Fibroblast of skin of right biceps (primary cell): ENCODE measurements at places on chromosomes 12 and 14.
A peak's percentile ranks its signal among the peaks of the same experiment; 100 is the strongest.

DNA sequence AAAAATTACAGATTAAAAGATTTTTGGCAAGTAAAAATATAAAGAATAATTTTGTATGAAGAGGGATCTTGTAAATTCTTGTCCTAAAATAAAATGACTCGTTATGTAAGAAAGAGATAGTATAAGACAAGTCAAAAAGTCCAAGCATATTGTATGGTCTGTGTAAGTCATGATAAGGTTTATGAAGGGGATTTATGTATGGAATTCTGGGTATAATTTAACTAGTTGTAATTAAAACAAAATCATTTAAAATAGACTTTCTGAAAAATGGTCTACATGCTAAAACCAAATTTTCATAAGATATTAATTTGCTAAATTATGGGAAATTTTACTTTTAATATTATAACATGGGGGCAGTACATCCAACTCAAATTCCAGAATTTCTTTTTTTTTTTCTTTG is 17.6 kb upstream of the PEX5 start:
- DNase-seq, result no peak

GRCh38 chr14:92737206-92737605 is 11.2 kb downstream of the LGMN start:
- DNase-seq, result no peak

DNA sequence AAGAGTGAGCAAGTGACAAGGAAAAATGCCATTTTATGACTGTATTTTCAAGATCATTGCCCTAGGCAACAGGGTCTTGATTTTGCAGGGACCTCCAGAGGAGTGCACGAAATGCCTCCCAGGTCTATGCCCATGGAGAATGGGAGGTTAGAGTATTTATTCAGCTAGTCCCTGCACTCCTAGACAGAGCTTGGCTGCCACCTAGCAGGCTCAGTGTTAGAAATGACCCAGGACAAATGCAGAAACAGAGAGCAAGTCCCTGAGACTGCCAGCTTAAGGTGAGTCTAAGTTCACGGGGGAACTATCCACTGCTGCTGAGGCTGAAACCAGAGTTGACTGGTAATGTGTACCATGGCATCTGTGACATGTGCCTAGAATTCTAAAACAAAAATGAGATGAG is 506.4 kb downstream of the MED13L start:
- DNase-seq, result peak; percentile 10

- no peak for DNase-seq
Observed at GRCh38 chr12:32145096-32145495, 38.4 kb downstream of the BICD1 start.

GRCh38 chr12:79973801-79974200 is 38.9 kb upstream of the PPP1R12A start:
- DNase-seq, result no peak

DNA sequence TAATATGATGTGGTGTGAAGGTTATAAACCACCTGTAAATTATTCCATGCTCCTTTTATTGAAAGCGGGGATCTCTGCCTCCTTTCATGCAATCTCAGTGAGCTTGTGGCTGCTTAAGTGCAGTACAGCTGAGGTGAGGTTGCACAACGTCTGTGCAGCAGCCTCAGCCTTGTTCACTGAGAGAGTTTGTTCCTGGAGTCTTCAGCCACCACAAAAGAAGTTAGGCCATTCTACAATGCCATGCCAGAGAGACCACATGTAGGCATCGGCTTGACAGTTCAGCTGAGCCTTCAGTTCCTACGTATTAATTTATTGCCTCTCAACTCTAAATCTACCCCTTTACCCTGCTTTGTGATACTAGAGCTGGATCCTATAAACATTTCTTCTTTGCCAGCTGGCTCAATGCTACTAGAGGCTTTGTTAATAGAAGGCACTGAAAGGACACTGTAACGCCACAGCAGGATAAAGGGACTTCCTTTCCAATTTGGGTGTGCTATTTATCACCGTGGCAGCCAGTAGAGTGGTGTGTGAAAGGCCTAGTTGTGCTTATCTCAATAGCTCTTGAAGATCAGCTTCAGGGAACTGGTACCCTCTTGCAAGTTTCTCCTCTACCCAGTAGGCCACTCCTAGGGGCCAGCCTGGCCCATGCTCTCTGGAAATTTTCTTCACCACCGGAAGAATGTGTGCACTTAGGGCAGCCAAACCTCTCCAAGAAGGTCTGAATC is 337.7 kb downstream of the IPO8 start:
- DNase-seq, result no peak

DNA sequence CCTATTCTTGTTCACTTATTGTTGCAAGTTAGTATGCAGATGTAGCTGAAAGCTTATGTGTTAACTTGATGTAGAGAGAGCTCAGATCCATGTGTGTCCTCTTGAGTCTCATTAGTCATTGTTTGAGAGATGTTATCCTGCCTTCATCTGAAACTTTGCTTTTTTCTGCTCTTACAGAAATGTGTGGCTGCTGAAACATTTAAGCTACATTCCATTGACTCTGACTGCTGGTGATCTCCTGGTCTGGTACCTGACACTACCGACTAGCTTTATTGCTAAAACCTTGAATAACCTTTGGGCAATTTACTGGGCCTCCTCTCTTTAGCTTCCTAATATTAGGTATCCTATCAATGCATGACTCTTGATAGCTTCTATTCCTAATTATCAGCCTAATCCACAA is 705.6 kb upstream of the FOXG1 start:
- DNase-seq, result no peak

GRCh38 chr12:26244503-26244902 is 49.1 kb downstream of the SSPN start:
- no peak for DNase-seq

DNA sequence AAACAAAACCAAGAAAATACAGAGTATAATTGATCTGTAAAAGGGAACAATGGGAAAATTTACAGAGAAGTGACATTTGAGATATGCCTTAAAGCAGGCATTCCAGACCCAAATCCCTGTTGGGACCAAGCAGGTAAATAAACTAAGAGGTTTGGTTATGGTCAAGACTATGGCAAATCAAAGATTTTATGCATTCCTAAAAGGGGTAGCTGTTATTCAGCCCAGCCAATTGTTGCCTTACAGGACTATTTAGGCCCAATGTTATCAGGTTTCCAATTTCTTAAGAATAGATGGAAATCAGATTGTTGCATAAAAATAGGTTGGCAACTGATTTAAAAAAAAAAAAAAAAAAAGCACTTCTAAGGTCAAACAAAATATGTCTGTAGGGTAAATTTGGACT is 5.3 kb downstream of the DNAI7 start:
- no peak for DNase-seq
